NCI-H187 treated with DMSO at 0.1 percent for 48 hours (cell line): ENCODE measurements at places on chromosomes 2 and 18.

GRCh38 chr2:52879561-52879960, 888.0 kb upstream of the CHAC2 start:
- DNase-seq, result no peak

GRCh38 chr2:85780316-85781012, 26.7 kb downstream of the ATOH8 start:
- DNase-seq, result no peak

GRCh38 chr2:233030-233429, 30.8 kb downstream of the SH3YL1 start:
- no peak for DNase-seq

- DNase-seq, result no peak
These were observed 913 bp upstream of the WNT10A start for GRCh38 chr2:218879776-218880101.

DNA sequence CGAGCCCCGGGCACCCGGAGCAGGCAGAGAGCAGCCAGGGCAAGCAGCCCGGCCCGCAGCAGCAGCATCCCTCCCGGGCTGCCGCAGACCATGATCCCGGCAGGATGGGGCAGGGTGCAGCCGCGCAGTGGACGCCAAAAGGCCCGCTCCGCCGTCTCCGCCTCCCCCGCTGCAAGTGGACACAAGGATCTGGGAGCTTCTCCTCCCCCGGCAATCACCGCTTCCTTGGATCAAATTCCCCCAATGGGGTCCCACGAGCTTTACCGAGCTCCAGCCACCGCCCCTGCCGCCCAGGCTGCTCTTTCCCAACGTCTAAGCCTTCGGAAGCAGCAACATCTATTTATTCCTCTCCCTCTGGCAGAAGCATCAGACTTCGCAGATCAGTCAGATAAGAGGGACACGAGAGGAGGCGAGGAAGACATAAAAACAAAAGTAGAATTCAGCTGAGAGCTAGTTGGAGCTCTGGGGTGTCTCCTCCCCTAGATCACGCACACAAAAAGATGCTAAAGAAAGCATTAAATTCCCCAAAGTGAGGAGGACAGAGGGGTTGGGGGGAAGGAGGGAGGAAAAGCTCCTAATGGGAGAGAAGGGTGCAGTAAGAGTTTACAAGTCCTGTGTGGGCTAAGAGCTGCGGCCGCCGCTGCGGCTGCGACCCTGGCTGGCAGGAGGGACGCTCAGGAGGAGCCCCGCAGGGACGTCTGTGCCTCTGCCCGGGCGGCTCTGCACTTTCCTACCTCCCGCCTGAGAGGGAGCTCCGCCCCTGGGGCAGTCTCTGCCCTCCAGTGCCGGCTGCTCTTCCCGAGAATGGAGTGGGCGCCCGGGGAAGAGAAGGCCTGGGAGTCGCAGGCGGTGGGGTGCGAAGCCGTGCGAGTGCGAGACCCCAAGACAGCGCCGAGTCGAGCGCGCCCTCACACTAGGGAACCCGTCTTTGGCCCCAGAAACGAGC, at the start of gene FRZB:
Gene FRZB (minus strand): TSS at position 177 of the 946 bp plus-strand sequence. CDS start 85 bp downstream, at position 92.
- DNase-seq, result no peak

GRCh38 chr2:18339326-18339725, 221.1 kb downstream of the RDH14 start:
- DNase-seq, result no peak

- DNase-seq, result peak; percentile 6
These were observed 64.7 kb downstream of the STK25 start for GRCh38 chr2:241443486-241444223.

DNA sequence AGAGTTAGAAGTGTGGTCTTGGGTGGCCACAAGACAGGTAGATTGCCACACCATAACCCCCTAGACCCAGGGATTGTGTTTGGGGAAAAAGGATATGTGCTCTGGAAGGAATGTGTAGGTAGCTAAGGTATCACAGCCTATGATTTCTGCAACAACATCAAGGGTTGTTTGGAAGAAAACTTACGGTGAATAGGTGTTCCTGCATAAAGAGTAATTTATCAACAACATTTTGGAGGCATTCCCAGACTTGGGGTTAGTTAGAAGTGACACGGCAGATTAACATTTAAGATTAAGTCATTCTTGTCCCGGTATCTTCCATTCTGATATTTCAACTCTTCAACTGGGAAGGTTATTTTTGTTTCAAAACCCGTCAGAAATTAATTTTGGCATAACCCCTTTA, 65.5 kb downstream of the SPP2 start:
- DNase-seq, result no peak

GRCh38 chr2:40584432-40584831, 132.5 kb upstream of the SLC8A1 start:
- DNase-seq, result no peak

- DNase-seq, result no peak
These were observed 3031.0 kb upstream of the TEKT4 start for GRCh38 chr2:91839904-91840868.

DNA sequence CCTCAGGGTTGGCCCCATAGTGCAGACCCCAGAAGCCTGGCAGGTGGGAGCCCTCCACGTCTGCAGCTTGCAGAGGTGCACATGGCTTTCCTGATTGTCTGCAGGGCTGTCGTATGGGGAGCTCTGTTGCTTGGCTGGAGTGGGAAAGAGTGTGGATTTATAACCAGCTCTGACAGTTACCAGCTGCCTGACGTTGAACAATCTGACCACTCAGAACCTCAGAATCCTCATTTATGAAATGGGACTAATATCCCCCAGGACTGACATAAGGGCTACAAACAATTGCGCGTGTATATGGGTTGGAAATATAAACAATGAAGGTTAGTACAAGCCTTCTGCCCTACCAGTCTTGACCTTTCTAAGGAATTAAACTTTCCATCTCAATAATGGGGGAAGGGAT, 13.9 kb upstream of the PXDN start:
- no peak for DNase-seq

GRCh38 chr18:77106331-77106730, 26.3 kb downstream of the MBP start:
- DNase-seq, result no peak

DNA sequence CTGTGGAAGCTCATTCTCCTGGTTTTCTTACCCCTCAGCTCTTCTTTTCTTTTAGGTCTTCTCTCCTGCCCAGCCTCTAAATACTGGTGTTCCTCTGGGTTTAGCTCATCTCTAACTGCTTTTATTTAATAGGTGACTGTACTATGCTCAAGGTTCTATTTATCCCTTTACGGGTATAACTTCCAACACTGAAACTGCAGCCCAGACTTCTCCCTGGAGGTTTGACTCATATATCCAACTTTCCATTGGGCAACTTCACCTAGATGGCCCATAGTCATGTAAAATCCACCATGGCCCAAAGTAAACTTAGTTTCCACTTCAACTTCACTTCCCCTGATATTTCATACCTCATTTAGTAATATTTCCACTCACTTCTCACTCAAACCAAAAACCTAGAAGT, 273.1 kb downstream of the PLCL1 start:
- no peak for DNase-seq

DNA sequence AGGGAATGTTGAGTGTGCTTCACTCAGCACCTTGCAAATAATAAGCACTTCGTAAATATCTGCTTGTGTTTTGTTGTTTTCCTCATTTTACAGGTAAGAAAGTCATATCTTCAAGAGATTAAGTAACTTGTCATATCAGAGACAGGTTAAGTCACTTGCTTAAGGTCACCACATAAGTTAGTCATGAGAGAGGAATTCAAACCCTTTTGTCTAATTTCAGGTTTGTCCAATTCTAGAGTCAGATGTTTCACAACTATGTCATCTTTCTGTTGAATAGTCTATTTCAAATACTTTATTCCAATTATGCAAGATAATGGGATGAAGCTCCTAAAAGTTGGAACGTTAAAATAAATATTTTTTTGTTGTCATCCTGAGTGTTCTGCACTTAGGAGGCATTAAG, 13.5 kb upstream of the CUL3 start:
- DNase-seq, result no peak

DNA sequence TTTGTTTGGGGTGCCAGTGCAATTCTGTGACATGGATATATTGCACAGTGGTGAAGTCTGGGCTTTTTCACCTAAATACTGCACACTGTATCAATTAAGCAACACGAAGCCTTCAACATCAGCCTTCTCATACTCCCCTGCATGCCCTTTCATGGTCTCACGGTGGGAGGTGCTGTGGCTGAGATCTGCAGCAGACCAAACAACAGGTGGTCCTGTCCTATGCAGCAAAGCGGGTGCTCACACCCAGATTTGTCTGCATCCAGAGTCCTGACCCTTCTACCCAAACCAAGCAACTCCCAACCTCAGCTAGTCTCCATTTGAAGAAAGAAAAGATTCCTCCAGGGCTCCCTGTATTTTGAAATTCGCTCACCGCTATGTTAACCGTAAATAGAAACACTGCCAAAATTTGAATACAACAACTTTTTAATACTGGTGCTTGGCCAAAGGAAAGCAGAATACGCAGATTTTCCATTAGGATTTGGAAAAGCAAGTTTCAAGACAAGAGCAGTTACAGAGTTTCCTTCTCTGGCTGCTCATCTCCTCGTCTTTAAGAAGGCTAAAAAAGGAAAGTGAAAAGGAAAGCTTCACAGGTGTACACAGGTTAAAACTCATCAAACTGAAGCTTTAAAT, 34.9 kb downstream of the FAM168B start:
- no peak for DNase-seq

DNA sequence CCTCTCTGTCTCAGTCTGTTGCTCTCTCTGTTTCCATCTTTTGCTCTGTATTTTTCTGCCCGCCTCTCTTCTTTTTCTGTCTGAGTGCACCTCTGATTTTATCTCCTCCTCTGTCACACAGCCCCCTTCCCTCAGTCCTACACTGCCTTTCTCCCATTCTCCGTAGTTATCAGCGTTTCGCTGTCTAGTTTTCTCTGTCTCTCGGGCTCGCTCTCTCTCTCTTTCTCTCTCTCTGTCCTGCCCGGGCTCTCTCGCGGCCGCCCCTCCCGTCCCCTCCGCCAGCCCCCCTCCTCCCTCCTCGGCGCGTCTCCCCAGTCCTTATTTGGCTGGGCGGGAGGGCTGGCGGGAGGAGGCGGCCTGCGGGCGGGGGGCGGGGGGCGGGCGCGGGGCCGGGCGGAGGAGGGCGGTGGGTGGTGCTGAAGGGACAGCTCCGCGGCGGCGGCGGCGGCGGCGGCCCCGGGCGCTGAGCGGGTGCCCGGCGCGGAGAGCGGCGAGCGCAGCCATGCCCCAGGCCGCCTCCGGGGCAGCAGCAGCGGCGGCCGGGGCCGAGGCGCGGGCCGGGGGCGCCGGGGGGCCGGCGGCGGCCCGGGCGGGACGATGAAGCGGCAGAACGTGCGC, at the start of gene KCNK3:
Gene KCNK3 (plus strand): TSS at position 444 of the 618 bp plus-strand sequence. CDS start 154 bp downstream, at position 598.
- peak; percentile 40 for DNase-seq

GRCh38 chr2:205869439-205869838, 187.1 kb downstream of the NRP2 start:
- no peak for DNase-seq

- no peak for DNase-seq
These were observed 3.5 kb upstream of the RNPEPL1 start for GRCh38 chr2:240564561-240565332.
